Fibroblast of skin of left biceps (primary cell): ENCODE measurements at places on chromosomes 3 and 15.

- no peak for DNase-seq
Observed at GRCh38 chr3:79937567-79937966, 169.8 kb upstream of the ROBO1 start.

DNA sequence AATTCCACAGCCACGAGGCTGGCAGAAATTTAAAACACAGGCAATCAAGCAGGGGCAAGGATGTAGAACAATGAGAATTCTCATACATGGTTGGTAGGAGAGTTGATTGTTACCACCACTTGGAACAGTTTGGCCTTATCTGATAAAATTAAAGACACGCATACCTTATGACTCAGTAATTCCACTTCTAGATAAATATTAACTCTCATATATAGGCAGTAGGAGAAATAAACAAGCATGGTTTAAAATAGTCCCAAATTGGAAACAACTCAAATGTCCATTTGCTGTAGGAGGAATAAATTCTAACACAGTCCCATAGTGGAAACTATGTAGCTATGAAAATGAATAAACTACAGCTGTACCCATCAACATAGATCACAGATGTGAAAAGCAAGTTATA, 42.3 kb upstream of the USP3 start:
- no peak for DNase-seq

- no peak for DNase-seq
Observed at GRCh38 chr3:181555681-181556080, 156.0 kb upstream of the SOX2 start.

DNA sequence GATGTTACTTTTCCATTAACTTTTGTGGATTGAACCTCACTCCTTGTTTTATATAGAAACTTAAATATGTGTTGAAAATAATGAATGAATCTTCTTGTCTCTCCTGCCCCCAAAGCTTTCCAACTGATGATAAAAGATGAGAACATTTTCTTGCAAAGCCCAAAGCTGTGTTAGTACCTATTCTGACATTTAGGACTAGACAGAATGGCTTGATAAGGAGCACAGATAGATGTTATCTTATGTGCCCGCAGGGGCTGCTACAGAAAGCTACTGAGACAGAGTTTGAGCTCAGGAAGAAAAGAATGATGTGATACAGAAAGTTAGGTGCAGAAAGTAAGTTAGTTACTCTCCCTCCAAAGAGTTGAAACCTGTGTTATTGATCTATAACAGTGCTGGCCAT, 109.4 kb upstream of the ATP11B start:
- DNase-seq = no peak

DNA sequence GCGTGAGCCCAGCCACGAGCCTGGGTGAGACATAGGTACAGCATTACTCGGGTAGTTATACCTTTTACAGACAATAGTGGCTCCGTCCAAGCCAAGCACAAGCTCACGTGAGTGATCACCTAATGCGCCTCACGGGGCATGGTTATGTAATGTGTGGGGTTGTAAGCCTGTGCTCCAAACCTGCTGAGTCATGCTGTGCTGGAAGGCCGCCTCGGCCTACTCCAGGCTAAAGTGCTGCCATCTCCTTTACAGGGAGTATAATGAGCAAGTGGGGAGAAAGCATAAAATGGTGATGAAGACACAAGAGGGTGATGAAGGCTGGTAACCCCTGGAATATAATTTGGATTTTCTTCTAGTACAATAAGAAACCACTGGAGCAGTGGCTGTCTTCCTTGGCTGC, 175.8 kb upstream of the STT3B start:
- no peak for DNase-seq

GRCh38 chr15:39591141-39591895, 10.4 kb downstream of the THBS1 start:
- peak; percentile 13 for DNase-seq

- DNase-seq = no peak
Observed at GRCh38 chr15:48447657-48448056, 116.4 kb downstream of the DUT start.

GRCh38 chr3:51968170-51968775, 1.0 kb upstream of the PCBP4 start:
- no peak for DNase-seq

DNA sequence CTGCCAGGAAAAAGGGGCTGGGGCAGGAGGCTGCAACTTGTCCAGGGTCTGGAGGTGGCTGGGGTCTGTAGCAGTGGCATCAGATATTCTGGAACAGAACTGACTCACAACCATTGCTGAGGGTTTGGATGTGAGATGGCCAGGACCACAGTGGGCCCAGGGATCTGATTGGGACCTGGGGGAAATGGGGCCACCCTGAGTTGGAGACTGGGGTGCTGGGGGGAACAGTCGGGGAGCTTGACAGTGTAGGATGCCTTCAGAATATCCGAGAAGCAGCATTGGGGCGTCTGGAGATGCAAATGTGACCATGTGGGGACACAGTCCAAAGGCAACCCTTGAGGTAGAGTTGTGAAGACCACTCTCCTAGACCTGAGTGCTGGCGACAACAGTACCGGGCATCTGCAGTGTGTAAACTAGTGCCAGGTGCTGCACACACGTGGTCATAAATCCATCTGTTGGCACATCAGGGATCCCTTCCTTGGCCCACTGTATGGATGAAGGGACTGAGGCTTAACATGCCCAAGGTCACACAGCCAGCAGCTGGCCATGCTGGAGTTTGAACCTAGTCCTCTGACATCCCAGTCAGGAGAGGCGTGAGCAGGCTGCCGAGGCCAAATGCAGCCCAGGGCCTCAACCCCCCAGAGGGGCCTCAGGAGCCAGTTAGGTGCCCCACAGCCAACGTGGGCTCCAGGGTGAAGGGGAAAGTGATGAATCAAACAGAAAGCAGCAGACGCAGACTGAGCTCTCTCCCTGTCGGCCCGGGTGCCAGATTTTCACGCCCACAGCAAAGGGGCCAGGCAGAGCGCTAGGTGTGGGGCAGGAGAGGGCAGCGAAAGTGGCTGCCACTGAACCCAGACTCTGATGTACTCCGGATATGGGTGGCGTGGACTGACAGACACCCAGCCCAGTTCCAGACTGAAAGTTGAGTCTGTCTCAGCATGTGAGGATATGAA, 18.8 kb downstream of the HEMK1 start:
- no peak for DNase-seq

DNA sequence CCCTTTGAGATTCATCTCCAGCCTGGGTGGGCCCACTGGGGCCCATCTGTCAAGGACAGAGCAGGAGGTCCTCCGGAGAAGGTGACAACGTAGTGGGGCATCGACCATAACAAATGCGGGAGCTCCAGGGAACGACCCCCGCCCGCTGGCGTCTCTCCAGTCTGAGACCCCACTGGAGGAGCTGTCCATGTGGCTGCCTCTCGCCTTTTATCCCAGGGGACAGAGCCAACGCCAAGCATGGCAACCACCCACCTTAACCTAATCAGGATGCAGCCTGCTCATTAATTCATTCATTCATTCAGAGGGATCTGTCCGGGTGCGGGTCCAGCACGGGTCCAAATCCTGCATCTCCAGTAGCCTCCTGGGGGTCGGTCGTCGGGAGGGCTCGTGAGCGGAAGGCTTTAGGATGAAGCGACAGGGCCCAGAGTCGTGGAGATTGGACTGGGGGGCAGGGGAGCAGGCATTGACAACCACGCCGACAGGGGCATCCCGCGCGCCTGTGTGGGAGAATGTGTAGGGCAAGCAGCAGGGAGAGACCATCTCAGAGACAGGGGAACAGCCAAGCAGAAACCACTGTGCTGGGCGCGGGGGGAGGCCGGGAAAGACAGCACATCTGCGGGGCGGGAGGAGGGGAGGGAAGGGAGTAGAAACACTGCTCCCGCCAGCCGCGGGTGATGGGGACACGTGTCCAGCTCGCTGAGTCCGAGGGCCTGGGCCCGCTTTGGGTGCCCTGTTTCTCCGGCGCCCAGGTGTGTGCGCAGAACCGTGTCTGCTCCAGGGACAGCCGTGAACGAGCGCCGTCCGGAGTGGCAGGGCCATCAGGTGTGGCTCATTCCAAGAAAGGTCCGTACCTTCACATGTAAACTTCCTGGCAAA, 1.9 kb downstream of the PIGZ start:
- DNase-seq = no peak

- DNase-seq = no peak
Observed at GRCh38 chr3:148958696-148959095, 32.6 kb upstream of the GYG1 start.

GRCh38 chr3:44240061-44240460, 1.6 kb upstream of the TOPAZ1 start:
- no peak for DNase-seq

GRCh38 chr3:101816215-101817149, 32.8 kb upstream of the NFKBIZ start:
- DNase-seq = no peak

DNA sequence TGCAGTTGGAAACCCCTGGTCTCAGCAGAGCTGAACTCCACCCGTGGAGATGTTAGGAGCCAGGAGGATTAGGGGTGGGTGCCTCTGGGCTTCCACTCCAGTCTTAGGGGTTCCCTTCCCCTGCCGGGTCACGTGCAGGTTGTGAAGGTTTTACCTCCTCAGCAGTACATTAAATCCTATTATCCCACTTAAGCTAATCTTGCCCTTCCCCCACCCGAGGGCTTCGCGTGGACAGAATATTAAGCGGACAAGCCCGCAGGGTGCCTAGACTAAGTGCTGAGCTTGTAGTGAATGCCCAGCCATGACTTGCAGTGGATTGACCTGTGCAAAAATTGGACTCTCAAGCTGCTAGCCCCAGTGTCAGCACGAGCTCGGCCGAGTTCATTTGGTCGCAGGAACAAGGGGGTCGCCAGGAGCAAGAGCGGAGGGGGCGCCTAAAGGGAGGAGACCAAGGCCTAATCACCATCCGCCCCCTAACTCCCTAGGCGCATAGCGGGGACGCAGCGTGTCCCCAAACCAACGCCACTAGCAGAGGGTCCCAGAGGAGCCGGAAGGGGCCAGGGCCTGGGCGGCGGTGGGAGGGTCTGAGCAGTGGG, 498 bp upstream of the SEMA4B start:
- no peak for DNase-seq

DNA sequence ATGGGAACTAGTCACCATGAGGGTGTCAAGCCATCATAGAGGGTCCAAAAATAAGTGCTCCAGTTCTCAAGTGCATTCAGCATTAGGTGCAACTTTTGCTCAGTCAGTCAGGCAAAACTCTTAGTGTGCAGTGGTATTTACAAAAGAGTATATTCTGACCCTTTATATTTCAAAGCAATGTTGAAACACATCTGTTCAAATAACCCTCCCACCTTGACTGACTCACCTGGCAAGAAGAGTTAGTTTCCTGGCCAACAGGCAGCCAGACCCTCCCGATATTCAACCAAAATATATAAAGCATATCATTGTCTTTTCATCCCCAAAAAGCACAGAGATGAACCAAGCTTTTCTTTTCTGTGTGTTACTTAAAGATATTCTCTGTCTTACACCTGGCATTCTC, 7.6 kb upstream of the COL8A1 start:
- no peak for DNase-seq

DNA sequence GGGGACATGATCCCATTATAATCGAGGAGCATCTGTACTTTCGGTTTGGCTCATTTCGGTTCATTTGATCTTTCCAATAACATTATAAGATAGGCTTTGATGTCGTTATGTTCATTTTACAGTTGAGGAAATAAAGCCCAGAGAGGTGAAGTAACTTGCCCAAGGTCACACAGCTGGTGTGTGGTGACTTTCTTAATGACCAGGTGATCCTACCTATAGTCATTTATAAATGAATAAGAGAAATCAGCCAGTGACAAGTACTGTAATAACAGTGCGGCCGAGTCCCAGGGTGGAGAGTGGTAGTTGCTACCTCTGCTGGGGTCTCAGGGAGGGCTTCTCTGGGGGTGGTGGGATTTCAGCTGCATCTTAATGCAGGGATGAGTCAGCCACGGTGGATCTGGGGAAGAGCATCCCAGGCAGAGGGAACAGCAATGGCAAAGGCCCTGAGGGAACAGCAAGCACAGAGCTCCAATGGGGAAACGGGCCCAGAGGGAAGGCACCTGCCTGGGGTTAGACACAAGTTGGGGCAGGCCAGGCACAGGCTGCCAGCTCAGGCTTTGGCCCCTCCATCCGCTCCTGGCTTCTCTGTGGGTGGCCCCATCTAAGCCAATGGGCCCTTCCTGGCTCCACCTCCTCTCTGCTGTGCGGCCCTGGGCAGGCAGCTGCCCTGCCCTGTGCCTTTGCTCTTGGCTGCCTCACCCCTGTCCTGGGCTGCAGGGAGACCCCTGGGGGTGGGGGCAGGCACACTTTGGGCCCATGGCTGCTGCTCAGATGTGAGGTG, 1.1 kb upstream of the FBLN2 start:
- no peak for DNase-seq

GRCh38 chr3:9715764-9716437, 12.3 kb downstream of the CPNE9 start:
- DNase-seq = peak; percentile 59

GRCh38 chr3:104610730-104611652, 755.7 kb upstream of the ALCAM start:
- no peak for DNase-seq

DNA sequence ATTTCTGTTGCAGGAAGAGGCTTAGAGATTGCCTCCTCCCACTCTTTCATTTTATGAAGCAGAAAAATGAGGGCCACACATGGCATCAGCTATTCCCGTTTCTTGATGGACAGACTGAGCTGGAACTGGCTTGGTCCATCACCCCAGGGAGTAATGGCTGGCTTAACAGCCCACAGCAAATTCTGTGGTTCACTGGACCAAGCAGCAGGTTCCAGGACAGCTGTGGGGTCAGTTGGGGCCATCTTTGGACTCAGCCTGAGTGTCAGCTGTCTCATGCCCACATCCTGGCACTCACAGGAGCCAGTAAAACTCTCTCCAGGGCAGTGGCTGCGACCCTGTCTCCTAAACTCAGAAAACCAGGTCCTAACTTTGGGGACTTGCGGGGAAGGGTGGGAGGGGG, 36.5 kb downstream of the ZDHHC19 start:
- no peak for DNase-seq

DNA sequence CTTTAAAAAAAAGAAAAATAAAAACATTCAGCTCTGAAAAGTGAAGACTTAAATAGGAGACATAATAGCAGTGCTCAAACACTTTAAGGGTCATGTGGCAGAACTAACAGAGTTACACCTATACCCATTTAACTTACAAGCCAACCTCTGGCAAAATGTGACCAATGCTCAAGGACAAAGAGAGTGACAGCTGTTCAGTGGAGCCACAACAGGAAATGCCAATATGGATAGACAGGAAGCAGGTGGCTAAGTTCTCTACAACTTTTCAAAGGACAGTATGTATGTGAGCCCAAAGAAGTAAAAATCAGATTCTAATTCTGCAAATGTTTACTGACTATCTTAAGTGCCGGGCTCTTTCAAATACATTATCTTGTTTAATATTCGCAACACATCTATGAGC, 3.4 kb downstream of the TMCC1 start:
- no peak for DNase-seq

- DNase-seq = no peak
Observed at GRCh38 chr15:68983961-68984481, 30.5 kb upstream of the NOX5 start.

GRCh38 chr15:65264863-65265430, 21.7 kb downstream of the PARP16 start:
- no peak for DNase-seq

- DNase-seq = peak; percentile 45
Observed at GRCh38 chr15:76196269-76197231, 114.7 kb downstream of the ETFA start.

DNA sequence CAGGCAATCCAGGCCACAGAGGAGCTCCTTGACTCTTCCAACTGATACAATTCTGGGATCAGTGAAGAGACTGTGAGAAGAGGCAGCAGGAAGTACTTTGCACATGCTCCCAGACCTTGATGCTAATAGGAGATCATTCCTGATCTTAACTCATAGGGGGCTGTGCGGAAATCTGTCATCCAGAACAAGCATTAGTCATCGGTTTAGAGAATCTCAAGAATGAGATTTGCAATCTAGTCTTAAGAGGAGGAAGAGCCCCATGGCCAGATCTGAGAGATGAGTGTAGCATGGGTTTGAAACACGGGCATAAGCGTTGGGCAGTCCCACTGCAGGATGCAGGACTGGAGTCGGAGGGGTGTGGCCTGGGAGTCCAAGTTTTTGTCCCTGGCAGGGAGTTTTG, 1081.1 kb downstream of the NAALADL2 start:
- peak; percentile 10 for DNase-seq
